ENCODE measurements at places on chromosomes 5 and 9.

DNA sequence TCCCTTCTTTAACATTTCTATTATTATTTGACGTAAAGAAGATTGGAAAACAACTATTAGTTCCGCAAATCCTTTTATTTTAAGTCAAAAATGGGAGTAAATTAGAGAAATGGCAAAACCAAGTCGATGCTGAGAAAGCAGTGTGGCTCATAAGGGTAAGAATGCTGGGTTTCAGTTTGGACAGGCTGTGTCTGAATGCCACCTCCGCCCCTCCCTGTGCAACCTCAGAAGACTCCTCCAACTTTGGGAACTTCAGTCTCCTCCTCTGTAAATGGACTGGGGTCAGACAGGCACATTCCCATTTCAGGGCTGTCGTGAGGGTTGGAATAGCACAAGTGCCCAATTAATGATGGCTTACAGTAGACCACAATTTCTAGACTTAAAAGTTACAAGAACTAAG lies 154.0 kb downstream of the GABBR2 start:
- no peak for DNase-seq

DNA sequence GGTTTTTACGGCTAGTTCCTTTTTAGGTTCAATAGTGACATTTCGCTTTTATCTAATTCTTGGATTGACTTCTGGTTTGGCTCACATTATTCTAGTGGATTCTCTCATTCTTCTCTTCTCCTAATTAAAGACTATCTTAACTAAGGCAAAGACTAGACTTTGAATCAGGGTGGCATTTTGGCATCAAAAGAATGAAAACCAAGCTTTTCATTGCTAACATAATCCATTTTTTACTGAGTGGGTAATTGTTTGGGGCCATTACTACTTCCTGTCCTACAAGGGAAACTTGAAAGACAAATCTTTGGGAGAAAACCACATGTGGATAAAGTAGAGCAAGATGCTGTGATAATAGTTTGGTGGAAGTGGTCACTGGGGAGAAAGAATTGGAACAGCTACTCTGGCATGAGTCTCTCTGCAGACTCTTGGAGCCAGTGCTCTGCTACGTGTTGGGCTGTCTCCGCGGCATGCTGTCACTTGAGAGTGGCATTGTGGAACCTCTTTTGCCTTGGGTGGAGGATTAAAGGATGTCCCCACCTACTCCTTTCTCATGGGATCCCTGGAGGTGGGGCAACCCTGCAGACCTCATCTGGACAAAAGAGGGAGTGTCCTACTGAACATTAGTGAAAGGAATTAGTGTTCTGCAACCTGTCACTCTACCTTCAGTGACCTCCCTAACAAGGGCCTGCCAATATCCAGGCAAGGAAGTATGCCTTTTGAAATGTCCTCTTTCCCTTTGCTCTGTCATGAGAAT lies 280.4 kb downstream of the PSAT1 start:
- DNase-seq: no peak

DNA sequence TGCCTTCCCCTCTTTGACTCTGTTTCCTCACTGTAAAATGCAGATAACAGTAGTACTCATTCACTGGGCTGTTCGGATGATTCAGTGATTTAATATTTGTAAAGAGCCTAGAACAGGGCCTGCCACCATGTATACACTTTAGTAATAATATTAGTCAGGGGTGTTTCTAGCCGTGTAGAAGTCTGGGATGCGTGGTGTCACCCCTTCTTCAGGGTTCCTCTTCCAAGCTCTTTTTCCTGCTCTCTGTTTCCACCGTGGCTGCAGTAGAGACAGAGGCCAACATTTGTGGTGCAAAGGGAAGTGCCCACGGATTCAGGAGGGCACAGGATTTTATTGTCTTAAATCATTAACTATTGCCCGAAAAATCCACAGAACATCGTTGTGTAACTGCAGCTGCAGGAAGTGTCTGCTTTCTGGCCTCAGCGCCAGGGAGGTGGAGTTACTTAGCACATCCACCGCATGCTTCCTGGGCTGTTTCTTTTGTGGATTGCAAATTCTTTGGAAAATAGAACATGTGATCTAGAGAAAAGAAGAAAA lies 61.7 kb downstream of the TRIO start:
- peak; percentile 34 for DNase-seq

GRCh38 chr9:94900222-94901018 lies 173.9 kb downstream of the AOPEP start:
- DNase-seq: no peak

- DNase-seq: no peak
Observed at GRCh38 chr5:134555890-134556311, 30.4 kb downstream of the JADE2 start.

GRCh38 chr9:37921546-37922300 lies 17.8 kb upstream of the SLC25A51 start:
- no peak for DNase-seq

DNA sequence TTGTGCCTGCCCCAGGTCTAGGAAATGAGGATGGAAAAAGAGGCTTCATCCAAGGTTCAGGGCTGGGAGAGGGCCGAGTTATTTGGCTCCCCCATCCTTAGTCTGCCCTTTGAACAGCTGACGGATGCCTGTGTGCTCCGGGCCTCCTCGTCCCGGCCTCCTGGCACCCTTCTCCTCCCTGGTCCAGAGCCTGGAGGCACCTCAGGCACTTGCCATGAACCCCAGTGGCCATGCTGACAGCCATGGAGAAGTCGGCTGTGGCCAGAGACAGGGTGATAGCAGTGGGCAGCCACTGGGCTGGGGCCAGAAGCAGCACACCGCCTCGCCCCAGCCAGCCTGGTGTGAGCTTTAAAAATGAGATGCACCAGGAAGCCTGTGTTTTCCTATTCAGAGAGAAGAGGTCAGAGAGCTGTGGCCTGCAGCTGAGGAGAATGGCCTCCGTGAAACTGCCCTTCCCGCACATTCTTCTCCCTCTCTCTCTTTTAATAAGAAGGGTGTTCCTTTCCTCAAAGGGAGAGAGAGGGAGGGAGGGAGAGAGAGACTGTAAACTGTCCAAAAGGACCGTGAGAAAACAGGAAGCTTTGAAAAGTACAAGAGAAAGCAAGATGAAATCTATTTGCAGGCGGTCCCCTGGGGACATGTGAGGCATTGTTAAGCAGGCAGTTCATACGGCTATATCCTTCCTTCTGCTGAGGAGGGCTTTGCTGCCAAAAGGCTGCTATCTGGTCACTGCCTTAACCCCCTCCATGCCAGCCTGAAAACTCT lies 55.3 kb downstream of the ZNF366 start:
- DNase-seq: no peak

DNA sequence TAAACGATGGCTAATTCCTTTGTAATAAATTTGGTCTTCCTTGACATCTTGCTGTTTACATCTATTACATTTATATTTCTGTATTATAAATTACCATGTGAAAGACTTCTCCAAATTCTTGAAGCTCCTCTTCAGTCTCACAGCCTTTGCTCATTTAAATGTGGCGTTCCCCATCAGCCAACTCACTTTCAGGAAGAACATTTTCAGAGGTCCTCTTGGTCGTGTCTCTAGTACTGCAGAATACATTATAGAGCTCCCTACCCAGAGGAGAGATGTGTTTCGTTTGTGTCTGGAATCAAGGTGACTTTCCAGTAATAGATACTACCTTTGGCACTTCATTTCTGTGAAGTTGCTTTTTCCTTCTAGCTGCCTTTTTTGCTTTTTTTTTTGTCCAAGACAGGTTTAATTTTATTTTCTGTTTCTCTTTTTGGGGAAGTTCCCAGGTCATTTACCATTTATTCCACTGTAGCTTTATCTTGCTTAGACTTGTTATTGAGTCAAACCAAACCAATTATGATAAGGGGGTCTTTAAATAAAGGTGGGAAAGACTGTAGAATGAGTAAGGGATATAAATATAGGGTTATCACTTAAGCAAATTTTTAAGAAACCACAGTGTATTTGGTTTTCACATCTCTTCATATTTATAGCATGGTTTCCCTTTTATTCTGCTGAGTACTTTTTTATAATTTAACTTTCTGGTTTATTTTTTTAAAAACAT lies 12.8 kb downstream of the UBE2B start:
- DNase-seq: no peak

GRCh38 chr9:124040935-124041816 lies 29.6 kb downstream of the LHX2 start:
- DNase-seq: peak; percentile 55

DNA sequence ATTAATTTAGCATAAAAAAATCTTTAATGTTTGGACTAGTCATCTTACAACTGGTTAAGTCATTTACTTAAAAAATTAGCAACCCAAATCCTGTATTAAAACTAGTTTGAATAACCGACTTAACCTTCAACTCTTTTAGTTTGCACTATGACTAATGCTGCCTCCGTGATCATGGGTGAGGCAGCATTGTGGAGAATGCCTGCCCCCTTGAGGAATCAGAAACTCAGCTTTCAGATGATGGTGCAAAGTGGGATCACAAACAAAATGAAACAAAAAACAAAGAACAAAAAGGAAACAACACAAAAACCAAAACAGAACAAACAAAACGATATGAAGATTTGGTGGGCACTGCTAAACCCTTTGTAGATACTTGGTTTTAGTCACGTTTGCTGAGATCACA lies 127.0 kb upstream of the PALM2AKAP2 start:
- DNase-seq: no peak

DNA sequence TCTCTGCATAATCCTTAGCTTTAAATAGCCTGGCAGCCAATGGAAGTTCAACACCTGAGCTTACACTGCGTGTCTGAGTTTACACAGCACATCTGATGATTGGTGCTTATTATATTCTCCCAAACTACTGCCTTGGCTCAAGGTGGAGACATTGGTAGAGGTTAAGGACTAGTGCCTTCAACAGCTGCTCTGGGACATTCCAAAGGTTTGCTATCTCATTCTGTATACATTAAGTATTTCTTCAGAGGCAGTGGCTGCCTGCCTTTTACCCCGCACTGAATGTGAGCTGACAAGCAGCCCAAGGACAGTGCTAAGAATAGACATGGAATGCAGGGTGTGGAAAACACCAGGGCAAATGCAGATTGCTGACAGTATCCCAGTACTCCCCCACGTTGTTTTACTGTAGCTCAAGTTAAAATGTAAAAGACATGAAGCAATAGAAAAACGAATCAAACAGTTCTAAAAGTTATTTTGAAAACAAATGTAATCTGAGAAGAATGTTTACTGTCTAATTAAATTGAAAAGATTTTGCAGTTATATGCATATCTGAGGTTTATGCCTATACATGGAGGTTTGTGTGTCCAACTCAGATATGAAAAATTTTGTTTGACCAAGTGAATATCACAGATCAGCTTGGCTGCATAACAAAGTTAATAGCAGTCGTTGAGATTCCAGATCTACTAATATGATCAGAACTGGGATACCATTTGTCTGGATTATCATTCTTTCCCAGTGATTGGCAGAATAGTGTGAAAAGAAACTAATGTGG lies 1.8 kb downstream of the HSPB3 start:
- no peak for DNase-seq

- DNase-seq: no peak
Observed at GRCh38 chr9:113748135-113748534, 128.0 kb upstream of the ZNF618 start.

- DNase-seq: no peak
Observed at GRCh38 chr5:94793113-94793815, 174.8 kb downstream of the SLF1 start.

- no peak for DNase-seq
Observed at GRCh38 chr5:176819476-176819875, 9.1 kb downstream of the UNC5A start.

GRCh38 chr5:155765715-155766114 lies 561.2 kb upstream of the SGCD start:
- DNase-seq: no peak

DNA sequence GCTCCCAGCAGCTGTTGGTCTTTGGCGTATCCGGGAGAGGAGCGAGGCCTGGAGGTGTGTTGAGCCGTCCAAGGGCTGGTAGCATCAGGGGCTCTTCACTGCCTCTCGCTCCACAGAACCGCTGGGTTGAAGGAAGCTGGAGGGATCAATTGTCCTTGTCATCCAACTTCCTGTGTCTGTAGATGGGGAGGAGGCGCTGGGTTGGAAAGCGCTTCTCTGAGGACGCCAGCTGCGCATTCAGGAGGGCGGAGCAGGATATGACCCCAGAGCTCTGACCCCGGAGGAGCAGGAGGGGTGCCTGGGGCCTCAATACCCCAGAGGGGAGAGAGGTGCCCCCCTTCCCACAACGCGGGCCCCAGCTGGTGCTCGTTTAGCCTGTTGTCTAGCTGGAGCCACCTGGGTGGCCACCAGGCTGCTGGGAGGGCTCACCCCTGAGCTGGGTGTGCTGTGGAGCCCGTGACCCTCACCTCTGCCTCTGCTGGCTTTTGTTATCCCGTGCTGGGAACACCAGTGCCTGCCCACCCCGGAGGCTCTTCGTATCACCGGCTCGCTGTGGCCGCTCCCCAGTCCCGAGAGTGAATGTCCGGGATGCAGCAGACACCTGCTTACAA lies 2.0 kb upstream of the DBH start:
- peak; percentile 66 for DNase-seq

DNA sequence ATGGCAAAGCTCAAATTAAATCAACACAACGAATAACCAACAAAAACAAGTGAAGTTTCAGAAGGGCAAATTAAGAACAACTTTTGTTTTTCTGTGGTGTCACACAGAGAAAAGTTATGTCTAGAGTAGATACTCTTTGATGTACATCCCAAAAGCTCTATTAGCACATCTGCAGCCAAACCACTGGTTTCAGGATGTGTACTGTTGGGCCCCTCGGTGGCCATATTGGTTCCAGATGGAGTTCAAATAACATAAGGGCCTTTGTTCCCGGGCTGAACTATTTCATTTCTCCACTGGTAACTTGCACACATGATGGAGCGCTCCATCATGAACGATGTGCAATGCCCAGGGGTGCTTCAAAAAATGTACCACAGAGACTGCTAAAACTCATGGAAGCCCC lies 126.1 kb downstream of the SEMA5A start:
- no peak for DNase-seq

- no peak for DNase-seq
Observed at GRCh38 chr5:137072361-137073115, 426.6 kb downstream of the SPOCK1 start.
